ENCODE measurements at places on chromosomes 4 and X.

- no peak for DNase-seq
Observed at GRCh38 chr4:74874753-74875367, 58.1 kb upstream of the PARM1 start.

- peak; percentile 25 for DNase-seq
Observed at GRCh38 chrX:71652405-71652804, 14.9 kb upstream of the LOC101059915 start.

GRCh38 chrX:49199906-49200771 is at the start of gene SYP:
TSS of gene SYP (minus strand) at chrX:49200193. CDS start at chrX:49200186, 7 bp downstream.
- DNase-seq: peak; percentile 83

GRCh38 chr4:3494462-3494871 is 31.4 kb downstream of the DOK7 start:
- no peak for DNase-seq

- DNase-seq: no peak
Observed at GRCh38 chr4:3421470-3421869, 20.3 kb upstream of the HGFAC start.

DNA sequence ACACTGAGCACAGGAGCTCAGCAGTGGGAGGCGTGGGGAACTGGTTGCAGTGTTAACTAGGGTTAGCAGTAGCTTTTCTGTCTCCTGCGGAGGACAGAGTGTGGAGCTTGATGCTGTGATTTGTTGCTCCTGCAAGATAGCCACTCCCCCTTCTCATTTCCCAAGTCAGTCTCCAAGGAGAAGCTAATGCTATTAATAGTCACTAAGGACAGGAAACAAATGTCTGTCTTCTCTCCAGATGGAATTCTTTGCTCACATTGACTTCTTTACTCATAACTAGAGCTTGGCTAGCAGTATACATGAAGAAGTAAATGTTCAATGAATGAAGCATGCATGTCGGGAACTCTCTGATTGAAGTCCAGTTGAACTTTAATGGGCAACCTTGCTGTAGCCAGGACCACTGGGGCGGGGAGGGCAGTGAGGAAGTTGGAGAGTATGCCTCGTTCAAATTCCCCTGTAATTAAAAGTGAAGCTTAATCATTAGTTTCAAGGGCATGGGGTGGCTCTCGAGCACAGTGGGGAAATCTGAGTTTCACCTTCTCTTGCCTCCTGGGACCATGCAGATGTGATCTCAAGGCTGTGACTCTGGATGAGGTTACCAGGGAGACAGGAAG is 156.6 kb upstream of the SCML1 start:
- DNase-seq: no peak

DNA sequence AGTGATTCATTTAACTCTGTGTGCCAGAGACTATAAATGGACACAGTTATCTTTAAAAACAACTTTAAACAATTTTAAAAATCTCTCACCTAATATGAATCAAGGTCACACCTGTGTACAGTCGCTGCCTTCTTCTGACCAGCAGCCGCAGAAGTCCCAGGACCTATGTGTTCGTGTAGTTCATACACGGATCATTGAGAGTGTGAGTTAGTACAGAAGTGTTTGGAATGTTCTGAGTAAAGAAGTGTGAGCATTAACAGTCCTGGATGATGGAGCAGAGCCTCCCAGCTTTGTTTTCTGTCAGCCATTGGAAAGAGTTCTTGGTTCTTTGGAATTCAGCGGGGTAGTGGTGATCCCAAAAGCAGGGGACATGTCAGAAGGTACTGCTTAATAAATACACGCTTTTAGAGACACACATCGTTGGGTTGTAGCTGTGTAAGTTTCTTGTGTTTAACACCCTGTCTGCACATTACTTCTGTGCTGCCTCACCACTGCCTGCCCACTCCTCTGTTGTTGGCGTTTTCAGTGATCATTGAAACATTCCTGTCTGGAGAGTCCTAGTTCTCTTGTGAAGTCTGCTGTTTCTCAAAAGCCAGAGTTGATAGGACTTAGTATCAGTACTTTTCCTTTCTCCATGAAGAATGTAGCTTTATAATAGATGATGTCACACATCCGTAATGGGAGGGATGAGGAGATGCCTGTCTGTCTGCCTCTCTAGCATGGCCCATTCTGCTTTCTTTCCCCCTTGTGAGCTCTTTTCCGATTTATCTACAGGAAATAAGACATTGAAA is 90.6 kb downstream of the PTTG2 start:
- no peak for DNase-seq

GRCh38 chr4:167555338-167556022 is 321.2 kb upstream of the SPOCK3 start:
- DNase-seq: no peak

DNA sequence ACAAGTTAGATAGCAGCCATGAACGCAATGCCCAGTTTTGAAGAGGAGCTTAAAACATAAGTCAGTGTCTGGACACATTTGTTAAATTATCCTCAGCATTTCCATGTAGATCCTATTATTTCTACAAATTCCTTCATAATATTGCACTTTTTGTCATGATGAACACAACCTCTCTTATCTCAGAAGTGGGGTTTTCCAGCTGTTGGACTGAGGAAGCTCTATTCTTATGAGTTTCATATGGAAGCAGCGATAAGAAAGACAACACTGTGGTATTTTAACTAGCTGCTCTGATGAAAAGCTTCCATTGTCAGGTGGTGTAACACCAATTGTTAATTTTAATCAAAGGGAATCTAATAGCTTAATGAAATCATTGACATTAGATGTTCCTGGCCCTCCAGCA is 308.7 kb downstream of the GBA3 start:
- no peak for DNase-seq

DNA sequence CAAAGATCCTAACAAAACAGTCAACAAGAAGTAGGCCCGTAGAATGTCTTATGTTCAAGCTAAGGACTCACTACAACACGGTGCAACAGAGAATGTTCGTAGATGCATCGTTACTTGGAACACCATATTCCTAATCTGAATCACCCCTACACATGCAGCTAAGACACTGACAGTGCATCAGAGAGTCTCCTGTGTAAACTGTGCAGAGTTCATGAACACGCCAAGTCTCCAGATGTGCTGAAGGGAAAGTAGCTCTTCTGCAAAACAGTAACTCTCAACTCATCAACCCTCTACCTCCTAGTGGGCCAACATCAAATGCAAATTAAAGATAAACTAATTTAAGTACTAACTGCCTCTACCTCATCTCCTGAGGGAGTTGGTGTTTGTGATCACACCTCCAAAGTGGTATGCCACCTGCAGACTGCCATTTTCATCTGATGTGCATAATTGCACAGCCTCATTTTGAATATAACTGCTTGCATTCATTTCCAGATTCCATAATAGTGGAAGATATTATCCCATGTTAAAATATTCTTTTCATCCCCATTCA is 73.5 kb downstream of the MOSPD2 start:
- DNase-seq: no peak

GRCh38 chr4:130573742-130574141 is 1477.8 kb downstream of the C4orf33 start:
- DNase-seq: no peak

- no peak for DNase-seq
Observed at GRCh38 chr4:171118091-171118490, 695.1 kb upstream of the GALNTL6 start.

GRCh38 chr4:55336138-55337034 is 9.7 kb upstream of the SRD5A3 start:
- peak; percentile 28 for DNase-seq

DNA sequence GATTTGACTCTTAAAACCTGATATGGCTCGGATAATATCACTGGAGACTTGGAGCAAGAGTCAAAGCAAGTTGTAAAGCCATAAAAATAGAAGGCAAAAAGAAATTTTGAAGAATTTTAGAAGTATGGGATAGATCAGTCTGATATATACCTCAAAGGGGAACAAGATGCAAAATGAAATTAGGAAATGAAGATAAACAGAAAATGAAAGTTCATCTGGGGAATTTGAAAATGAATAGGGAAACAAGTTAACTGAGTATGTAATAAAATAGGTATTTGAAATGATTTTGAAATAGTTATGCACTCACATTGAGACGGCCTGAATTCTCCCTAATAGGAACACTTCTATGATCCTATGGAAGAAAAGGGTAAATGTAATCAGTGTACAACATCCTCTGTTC is 5.7 kb downstream of the CYP2U1 start:
- DNase-seq: no peak

DNA sequence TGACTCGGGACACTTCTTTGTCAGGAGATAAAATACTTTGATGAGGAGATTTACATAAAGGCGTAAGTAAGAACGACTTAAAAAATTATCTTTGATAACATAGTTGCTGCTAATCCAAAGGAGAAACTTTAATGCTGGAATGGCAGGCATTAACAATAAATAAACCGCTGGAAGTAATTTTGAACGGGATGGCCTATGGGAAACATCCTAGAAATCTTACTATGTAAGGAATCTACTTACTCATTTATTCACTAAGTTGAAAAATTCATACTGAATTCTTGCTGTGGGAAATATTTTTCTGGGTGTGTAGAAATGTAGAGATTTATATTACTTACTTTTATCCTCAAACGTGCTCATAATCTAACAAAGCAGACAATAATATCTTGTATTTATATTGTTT is 425.7 kb upstream of the ZFP42 start:
- no peak for DNase-seq
